ENCODE measurements at places on chromosomes 12 and 14.

DNA sequence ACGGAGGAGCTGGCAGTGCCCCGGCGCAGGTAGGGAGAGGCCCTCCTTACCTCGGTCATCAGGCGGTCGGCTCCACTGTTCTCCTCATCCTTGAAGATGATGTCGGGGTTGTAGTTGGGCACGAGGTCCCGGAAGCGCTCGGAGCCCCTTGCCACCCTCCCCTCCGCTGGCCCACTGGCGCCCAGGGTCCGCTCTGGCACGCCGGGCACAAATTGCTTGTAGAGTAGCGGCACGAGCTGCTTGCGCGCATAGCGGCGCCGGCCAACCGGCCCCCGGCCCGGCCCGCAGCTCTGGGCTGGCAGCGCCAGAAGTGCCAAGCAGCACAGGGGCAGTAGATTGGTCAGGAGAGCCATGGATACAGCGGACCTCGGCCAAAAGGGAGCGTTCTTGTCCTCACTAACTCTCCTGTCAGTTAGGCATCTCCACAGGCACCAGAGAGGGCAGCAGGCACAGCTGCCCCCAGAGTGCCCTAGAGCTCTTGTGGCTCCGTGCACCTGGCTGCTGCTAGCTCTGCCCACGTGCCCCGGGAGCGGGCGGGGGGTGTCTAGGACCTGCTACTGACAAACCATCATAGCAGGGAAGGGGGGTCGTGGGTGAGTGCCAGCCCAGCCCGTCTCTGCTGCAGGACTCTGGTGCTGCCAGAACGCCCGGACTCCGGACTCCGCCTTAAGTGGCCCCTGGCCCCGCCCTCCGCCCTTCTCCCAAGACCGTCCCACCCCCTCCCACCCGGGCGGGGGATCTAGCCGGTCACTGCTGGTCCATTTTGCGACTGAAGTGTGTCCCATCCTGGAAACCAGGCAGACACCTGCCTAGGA is at the start of gene DHH:
Gene DHH, minus strand, starts transcription at position 642 of the 815 bp plus-strand sequence. Its CDS starts 289 bp downstream, at position 353.
- no peak for DNase-seq

DNA sequence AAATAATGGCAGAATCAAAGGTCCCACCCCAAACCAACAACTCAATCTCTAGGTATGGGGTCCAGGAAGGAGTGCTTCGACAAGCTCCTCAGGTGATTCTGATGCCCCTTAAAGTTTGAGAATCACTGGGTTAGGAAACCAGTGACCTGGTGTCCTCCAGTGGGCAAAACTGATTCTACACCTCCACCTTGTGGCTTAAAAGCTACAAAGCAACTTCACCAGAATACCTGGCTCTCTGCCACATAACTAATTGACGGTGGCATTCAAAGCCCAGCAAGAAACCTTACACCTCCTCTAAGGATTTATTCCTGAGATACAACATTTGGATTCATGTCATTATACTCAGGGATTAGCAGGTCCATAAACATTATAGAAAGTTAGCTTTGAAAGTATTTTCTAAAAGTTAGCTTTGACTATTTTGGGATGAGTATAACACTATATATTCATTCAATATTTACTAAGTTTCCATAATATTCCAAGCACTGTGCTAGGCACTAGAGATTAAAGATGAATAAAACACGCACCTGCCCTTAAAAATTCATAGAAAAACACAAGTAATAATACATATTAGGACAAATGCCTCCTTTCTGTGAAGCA is 45.4 kb downstream of the DCAF5 start:
- DNase-seq = no peak

- no peak for DNase-seq
Observed at GRCh38 chr12:20740972-20741371, 45.8 kb downstream of the SLCO1C1 start.

GRCh38 chr12:8465301-8465996 is 9.7 kb downstream of the CLEC6A start:
- DNase-seq = no peak

DNA sequence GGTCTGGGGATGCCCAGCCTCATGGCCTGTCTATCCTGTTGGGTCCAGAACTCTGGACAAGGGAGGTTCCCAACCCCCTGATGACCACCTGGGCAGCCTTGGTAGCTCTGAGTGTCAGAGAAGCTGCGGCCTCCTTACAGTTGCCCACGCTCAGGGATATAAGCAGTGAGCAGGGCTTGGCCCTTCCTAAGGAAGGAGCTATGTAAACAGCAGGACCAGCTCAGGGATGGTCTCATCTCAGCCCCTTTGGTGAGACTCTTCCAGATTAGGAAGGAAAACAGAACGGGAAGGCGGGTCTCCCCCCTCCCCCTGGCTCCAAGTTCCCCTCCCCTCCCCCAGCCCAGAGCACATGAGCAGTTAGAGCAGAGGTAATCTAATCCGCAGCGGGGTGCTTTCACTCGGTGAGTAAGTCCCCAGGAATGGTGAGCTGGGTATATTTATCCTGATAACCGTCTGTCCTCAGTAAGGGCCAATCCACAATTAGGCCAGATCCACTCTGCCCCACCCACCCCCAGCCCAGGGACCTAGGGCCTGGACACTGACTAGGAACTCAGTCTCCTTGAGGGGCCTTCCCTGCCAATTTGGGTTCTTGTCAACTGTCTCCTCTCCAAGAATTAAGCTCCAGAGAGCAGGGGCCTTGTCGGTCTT is 29.5 kb upstream of the RPLP0 start:
- DNase-seq = no peak

DNA sequence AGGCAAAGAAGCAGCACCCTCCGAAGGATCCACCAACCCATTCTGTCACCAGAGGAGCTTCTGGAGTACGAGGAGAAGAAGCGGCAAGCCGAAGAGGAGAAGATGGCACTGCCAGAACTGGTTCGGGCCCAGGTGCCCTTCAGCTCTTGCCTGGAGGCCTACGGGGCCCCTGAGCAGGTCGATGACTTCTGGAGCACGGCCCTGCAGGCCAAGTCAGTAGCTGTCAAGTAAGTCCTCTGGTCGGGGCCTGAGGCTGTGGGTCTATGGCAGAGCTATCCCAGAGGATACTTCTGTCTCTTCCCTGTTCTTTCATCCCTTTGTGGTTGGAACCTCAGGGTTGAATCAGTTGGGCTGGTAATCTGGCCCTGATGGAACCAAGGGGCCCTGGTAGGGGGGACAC is 5.9 kb upstream of the TPI1 start:
- no peak for DNase-seq

GRCh38 chr14:64561631-64562030 is 11.9 kb downstream of the PPP1R36 start:
- DNase-seq = no peak

- DNase-seq = no peak
Observed at GRCh38 chr12:105548626-105549025, 218.1 kb downstream of the C12orf75 start.

GRCh38 chr12:49041036-49041880 is 19.3 kb downstream of the KMT2D start:
- no peak for DNase-seq

- no peak for DNase-seq
Observed at GRCh38 chr12:76060111-76060510, 24.4 kb downstream of the NAP1L1 start.

GRCh38 chr14:92874962-92875661 is 47.8 kb upstream of the CHGA start:
- no peak for DNase-seq

- DNase-seq = no peak
Observed at GRCh38 chr12:117394491-117394890, 33.1 kb upstream of the NOS1 start.
